ENCODE measurements at places on chromosomes 7 and 10.

GRCh38 chr7:31648880-31649279 lies 38.1 kb upstream of the PPP1R17 start:
- DNase-seq = no peak

- DNase-seq = no peak
Observed at GRCh38 chr10:93139059-93139655, 65.5 kb downstream of the CYP26A1 start.

GRCh38 chr7:73730485-73730884 lies 8.1 kb downstream of the ABHD11 start:
- no peak for DNase-seq

- no peak for DNase-seq
Observed at GRCh38 chr7:129859183-129859582, 93.6 kb downstream of the UBE2H start.

GRCh38 chr10:79139124-79139835 lies 70.5 kb downstream of the ZMIZ1 start:
- no peak for DNase-seq

GRCh38 chr7:38427279-38427955 lies 154.0 kb upstream of the TARP start:
- DNase-seq = no peak

GRCh38 chr7:69654849-69655707 lies 56.8 kb downstream of the AUTS2 start:
- DNase-seq = no peak

All from HFF-Myc (cell line).